Cerebellar nuclear complex (tissue), 1 donor: ENCODE measurements at places on chromosomes 12 and 14.

GRCh38 chr12:51254536-51254935 is 15.7 kb downstream of the SMAGP start:
- no peak for DNase-seq

GRCh38 chr12:31370531-31371255 is 44.7 kb upstream of the SINHCAF start:
- no peak for DNase-seq

- no peak for DNase-seq
Observed at GRCh38 chr12:94127239-94128131, 20.9 kb upstream of the PLXNC1 start.

- no peak for DNase-seq
Observed at GRCh38 chr12:6392504-6392903, 8.5 kb downstream of the LTBR start.

DNA sequence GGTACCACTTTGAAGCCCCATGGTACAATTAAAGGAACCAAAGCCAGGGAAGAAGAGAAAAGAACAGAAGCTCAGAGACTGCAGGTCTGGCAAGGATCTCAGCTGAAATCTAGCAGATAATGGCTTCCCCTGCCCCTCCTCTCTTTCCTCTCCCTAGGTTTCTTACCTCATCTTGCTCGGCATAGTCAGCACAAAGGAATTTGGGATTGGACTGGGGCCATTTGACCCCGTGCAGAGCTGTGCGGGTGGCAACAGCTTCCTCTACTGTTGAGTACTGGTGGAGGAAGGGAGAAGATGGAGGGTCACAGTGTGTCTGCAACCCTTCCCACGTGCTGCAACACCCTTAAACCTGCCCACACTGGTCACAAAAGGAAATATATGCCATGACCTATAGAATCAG is 4.7 kb upstream of the CDH24 start:
- DNase-seq: no peak

DNA sequence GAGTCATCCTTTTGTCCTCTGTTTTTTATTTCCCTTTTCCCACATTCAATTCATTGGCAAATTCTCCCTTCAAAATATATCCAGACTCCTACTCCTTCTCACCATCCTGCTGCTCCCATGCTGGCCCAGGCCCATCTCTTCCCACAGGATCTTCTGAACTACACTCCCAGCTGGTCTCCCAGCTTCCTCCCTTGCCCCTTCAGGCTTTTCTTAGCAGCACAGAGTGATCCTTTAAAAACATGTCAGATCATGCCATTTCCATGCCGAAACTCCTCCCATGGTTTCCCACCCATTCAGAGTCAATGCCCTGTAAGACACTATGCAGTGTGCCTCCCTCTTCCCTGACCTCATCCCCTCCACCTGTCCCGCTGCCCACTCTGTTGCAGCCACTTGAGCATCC is 2.4 kb upstream of the KRT84 start:
- DNase-seq: no peak

DNA sequence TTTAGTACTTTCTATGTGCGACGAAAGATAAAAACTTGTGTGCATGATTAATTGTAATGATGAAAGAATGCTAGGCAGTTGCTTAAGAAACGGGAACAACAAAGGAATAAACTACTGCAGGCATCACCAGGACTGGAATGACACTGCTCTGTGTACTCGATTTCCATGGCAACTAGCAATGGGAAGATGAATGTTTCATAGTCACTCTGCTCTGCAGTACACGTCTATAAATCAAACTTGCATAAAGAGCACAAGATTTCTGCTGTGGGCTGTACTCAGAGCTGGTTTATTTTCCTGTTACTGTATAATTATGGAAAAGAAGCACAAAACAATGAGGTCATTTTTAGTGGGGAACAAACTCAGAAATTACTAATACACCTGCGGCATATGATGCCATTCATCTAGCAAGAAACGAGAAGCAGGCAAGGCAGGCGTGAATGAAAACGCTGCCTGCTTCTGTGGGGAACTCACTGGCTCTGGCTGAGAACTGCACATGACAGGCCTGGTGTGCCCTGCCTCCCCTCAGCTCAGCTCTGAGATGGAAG is 41.8 kb downstream of the EFCAB11 start:
- DNase-seq: peak; percentile 27

GRCh38 chr14:98175436-98175835 is 1096.6 kb downstream of the BCL11B start:
- DNase-seq: no peak

DNA sequence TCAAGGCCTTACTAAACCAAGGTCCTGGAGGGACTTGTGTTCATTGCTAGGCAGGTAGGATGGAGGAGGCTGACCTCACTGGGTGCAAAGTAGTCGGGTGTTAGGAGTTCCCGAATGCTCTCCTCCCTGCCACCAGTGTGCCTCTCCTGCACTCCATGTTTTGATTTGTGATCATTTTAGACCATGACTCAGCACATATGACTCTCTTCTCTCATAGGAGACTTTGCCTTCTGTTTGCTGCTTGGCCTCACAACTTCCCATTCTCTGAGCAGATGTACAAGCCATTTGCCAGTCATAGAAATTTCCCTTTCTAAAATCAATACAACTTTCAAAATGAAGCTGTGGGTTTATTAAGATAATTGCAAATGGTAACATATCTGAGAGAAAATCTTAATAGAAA is 46.6 kb upstream of the LRIG3 start:
- no peak for DNase-seq

DNA sequence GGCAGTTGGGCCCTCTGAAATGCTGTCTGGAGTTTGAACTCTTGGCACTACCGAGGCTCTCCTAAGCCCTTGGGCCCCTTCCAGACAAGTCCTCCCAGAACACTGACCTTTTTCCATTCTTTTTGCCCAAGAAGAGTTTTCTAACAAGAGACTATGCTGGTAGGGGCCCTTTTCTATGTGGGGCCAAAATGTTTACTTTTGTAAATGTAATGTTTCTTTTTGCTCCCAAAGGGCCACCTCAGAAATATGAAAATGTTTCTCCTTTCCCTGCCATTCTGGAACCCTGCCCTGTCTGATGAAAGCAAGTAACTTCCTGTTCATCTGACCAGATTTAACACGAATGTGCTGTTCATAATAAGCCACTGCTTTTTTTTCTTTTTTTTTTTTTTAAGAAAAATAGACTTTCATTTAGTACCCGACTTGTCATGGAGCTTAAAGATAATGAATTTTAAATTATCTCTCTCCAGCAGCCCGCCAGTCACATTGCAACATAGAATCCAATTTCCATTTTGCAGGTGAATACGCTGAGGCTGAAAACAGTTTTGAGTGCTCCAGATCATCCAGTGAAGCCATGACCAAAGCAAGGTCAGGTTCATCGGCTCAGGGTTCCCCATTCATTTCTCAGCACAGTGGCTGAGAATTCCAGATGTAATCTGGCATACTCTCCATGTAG is 169.9 kb downstream of the DPF3 start:
- no peak for DNase-seq

GRCh38 chr14:63203618-63204406 is 431 bp upstream of the RHOJ start:
- DNase-seq: no peak
